ENCODE measurements at places on chromosomes 11 and 22.

- peak; percentile 68 for DNase-seq
These were observed at the start of gene ACER3 for GRCh38 chr11:76860539-76861475. ACER3 (plus strand) TSS chr11:76860918; CDS start chr11:76860977, 59 bp downstream.

DNA sequence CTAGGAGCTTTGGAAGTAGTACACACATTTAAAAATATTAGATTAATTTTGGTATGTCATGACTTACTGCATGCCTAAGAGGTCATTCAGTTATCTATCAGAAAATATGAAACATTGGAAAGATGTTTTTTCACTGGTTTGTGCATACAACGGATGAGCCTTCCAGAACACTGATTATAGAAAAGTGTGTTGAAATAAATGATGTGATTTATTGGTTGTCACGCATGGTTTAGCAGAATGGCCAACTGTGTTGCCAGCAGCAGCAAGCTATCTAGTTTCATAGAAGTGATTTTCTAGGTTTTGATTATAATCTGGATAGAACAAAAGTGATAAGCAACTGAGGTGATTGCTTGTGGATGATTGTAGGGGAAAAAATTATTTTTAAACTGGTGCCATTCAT is 53.6 kb downstream of the DDX10 start:
- no peak for DNase-seq

DNA sequence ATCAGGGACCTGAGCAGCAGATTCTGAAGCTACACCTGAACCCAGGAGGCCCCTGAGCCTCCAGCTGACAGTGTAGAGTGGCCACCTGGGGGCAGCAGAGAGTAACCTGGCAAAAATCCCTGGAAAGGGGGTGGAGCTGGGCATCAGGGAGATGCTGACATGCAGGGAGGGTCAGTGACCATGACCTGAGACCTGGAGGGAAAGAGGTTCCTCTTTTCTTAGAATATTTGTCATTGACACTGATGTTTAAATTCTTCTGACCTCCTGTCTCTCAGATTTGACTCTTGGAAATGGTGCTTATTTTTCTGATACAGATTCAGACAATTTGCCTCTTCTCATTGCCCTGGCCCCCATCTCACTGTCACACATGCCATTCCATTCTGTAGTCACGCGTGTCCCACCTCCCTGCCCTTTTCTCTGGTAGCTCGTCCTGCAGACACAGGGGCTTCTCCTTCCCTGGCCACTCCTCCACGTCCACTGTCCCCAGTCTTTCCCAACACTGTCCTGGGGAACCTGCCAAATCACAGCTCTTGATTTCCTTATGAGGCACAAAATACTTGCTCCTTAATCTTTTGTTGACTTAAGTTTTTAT is 117.2 kb upstream of the IGLL5 start:
- no peak for DNase-seq

- no peak for DNase-seq
These were observed 42.4 kb upstream of the WEE1 start for GRCh38 chr11:9530901-9531625.

- DNase-seq, result no peak
These were observed 617 bp upstream of the ARHGAP20 start for GRCh38 chr11:110712659-110713448.

- DNase-seq, result no peak
These were observed 9.0 kb upstream of the NUCB2 start for GRCh38 chr11:17267576-17267975.

GRCh38 chr22:36419177-36419911 is 31.6 kb upstream of the MYH9 start:
- no peak for DNase-seq

- no peak for DNase-seq
These were observed 221.4 kb downstream of the DBX1 start for GRCh38 chr11:19938866-19939265.

DNA sequence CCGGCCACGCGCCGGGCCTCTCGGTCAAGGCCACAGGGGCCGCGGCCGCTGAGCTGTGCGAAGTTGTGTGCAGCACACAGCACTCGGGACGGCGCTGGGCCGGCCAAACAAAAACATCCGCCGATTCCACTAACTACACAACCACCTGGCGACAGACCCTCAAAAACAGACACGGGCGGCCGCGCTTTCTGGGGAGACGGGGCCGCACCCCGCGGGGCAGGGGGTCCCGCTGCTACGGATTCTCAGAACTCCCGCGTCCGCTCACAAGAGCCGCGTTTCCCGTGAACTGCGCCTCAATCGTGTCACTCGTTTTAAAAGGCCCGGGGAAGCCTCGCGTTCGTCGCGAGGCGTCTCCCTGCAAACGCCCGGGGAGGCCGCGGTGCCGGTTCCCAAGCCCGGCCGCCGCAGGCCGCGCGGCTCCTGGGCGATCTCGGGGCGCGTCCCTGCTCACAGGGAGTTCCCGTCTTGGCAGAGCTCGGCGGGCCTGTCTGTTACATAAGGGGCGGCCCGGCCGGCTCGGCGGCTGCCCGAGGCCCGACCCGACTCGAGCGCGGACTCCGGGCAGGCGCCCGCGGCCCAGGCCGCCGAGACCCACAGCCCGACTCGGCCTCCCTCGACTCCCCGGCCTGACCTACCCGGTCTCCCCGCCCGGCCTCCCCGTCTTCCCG is 936 bp downstream of the BRD1 start:
- DNase-seq, result no peak

DNA sequence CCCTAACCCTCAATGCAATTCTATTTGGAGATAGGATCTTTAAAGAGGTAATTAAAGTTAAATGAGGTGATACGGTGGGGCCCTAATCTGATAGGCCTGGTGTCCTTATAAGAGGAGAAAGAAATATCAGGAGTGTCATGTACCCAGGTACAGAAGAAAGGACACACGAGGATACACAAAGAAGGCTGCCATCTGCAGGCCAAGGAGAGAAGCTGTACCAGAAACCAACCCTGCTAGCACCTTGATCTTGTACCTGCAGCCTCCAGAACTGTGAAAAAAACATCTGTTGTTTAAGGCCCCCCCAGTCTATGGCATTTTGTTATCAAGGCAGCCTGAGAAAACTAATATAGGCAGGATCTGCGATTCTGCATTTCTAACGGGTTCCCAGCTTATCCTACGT is 44.2 kb downstream of the FBXO7 start:
- no peak for DNase-seq

- no peak for DNase-seq
These were observed 6.4 kb downstream of the BIRC3 start for GRCh38 chr11:102323542-102324251.

All from activated CD4-positive, CD25-positive, alpha-beta regulatory T cell (primary cell).